ENCODE measurements at places on chromosomes 1 and 21. TPM values are rescaled to one million over a fixed set of nuclear protein-coding genes. Genes with fewer than 3 reads are reported as not detected.
A peak's percentile ranks its signal among the peaks of the same experiment; 100 is the strongest.

DNA sequence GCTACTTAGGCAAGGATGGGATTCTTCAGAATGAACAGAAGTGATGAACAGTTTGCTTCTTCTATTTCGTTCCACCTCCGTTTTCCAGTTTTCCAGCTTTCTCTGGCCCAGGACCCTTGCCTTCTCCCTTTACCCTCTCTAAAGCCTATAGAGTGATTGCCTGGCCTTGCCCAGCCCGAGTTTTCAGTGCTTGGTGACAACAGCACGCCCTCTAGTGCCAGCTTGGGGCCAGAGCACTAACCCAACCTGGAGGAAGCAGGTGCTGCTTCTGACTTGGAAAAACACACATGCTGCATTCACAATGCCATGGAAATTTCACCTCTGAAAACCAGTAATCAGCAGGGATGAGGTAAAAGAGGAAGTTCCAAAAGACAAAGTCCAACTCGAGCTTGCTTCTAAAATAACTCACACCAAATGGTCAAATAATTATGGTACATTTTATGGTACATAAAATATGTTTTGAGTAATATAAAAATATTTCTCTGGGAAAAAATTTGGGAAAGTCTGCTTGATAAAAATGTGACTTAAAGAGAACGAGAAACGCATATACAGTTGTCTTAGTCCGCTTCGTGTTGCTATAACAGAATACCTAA is 26.1 kb downstream of the UBE2T start:
- peak; percentile 66 for DNase-seq

The PADI2 gene
- total RNA-seq, result not detected

GRCh38 chr1:57378534-57378933 is 45.3 kb downstream of the DAB1 start:
- no peak for DNase-seq

The BACE2 gene
- total RNA-seq, result 18.1 TPM

The IFI16 gene
- 60.3 TPM for total RNA-seq

The PBX1 gene
- total RNA-seq, result 17.9 TPM

The SPATA21 gene
- not detected for total RNA-seq

GRCh38 chr1:113792986-113793385 is 19.3 kb downstream of the RSBN1 start:
- DNase-seq, result peak; percentile 70

- peak; percentile 1 for DNase-seq
Measured at GRCh38 chr1:82399093-82399492, 598.4 kb downstream of the ADGRL2 start.

The CITED4 gene
- total RNA-seq, result 0.28 TPM

- DNase-seq, result peak; percentile 33
Measured at GRCh38 chr1:161439280-161440232, 65.7 kb upstream of the FCGR2A start.

The DIPK1A gene
- total RNA-seq, result 7.5 TPM

DNA sequence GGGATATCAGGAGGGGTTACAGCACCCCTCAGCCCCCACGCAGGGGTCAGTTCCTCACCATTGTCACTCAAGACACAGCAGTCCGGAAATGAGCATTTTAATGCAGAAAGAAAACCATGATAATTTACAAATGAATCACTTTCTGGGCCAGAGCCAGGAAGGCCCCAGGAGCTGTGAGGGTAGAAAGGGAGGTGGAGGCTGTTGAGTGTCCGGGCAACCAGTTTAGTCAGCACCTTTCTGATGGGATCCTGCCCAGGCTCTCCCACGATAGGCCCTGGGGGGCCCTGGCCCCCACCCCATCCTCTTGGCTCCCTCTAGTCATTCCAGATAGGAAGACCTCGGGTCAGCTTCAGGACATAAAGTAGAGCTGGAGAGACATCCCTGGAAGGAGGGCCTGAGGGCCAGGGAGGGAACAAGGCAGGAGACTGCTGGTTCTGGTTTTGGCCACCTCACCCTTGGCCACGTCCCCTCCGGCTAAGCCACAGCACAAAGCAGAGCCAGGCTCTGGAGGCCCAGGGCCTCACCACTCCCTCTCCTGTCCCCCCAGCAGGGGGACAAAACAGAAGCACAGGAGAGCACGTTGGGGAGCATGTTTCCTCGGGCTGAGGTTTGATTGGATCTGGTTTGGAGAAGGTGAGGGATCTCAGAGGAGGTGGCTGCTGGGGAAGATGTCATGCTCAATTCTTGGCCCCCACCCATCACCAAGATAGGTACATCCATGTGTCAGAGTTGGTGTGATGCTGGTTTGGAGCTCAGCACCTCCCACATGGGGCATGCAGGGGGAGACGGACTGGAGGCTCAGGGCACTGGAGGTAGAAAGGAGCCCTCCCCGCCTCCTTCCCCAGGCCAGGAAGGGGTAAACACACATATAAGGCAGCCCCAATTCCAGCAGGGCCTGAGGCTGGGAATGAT is 20.6 kb downstream of the ETNK2 start:
- peak; percentile 89 for DNase-seq

- DNase-seq, result no peak
Measured at GRCh38 chr1:104706631-104707147, 957.0 kb downstream of the AMY1C start.

DNA sequence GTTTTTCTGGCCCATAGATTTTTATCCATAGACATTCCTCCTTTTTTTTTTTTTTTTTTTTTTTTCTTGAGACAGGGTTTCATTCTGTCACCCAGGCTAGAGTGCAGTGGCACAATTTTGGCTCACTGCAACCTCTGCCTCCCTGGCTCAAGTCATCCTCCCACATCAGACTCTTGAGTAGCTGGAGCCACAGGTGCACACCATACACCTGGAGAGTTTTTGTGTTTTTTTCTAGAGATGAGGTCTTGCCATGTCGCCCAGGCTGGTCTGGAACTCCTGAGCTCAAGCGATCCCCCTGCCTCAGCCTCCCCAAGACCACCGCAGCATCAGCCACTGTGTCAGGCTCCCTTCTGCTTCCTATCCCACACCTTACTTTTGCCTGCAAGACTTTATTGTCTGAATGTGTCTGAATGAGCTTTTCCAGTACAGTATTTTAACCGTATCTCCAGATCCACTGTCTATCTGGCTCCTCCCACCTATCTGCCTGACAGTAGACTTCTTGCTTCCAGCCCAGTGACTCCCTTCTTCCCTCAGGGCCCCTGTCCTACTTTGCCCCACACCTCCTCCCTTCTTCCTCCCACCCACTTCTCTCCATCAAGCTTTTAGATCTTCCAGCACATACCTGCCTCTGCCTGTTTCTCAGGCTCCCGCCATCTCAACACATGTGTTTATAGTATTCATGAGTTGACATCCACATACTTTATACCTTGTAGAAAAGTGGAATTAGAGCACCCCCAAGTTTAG is 6.1 kb downstream of the C1orf21 start:
- DNase-seq, result no peak

GRCh38 chr1:240149484-240150094 is 57.9 kb downstream of the FMN2 start:
- DNase-seq, result peak; percentile 52

The VWA5B1 gene
- not detected for total RNA-seq

The SPOCD1 gene
- 42.2 TPM for total RNA-seq

- no peak for DNase-seq
Measured at GRCh38 chr1:48228156-48228555, 5.6 kb downstream of the SLC5A9 start.

DNA sequence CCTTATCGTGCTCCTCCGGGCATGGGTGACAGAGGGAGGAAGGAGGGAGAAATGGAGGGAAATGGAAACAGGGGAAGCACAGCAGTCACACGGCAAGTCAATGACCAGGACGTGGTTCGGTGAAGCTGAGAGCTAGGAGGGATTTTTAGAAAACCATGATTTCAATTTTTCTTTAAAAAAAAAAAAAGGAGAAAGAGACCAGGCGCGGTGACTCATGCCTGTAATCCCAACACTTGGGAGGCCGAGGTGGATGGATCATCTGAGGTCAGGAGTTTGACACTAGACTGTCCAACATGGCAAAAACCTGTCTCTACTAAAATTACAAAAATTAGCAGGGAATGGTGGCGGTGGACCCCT is 776 bp upstream of the TNFRSF9 start:
- peak; percentile 46 for DNase-seq

- no peak for DNase-seq
Measured at GRCh38 chr1:234069760-234070159, 165.3 kb downstream of the SLC35F3 start.

The CA6 gene
- total RNA-seq, result not detected

The LRRN2 gene
- not detected for total RNA-seq

DNA sequence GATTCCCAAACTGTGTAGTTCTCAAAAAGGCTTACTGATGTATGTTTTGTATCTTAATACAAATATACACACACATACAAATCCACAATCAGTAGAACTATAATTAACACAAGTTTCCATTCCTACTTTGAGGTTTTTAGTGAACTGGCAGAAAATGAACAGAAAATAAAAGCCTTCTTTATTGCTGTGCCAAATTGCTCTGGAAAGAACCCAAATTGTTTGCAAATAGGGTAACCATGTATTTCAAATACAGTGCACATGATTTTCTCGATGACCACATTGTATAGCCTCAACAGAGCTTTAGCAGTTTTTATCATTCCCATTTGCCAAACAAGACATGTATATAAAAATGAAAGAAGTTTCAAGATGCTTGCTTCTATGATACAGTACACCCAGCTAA is 173.3 kb downstream of the COL24A1 start:
- no peak for DNase-seq

The C1orf56 gene
- total RNA-seq, result 0.54 TPM

DNA sequence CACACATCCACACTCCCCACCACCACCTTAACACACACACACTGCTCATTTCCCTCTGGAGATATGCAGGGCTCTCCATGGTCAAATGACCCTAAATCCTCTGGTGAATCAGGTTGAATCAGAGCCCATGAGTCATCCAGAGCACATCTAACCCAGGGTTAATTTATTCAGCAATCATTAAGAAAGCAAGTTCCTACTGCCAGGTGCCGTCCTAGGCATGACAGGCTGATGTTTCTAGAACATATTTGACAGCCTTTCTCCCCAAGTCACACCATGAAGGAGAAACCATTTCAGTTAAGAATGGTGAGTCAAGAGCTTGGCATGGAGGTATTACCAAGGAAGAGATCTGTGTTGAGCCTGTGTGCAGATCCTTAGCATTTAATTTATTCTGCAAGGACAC is 194.3 kb upstream of the CAMK1G start:
- DNase-seq, result peak; percentile 94

- no peak for DNase-seq
Measured at GRCh38 chr1:208113011-208113410, 131.2 kb downstream of the PLXNA2 start.

- DNase-seq, result no peak
Measured at GRCh38 chr1:202075389-202075788, 47.3 kb upstream of the GPR37L1 start.

GRCh38 chr1:94071976-94072375 is 49.0 kb downstream of the ABCA4 start:
- no peak for DNase-seq

DNA sequence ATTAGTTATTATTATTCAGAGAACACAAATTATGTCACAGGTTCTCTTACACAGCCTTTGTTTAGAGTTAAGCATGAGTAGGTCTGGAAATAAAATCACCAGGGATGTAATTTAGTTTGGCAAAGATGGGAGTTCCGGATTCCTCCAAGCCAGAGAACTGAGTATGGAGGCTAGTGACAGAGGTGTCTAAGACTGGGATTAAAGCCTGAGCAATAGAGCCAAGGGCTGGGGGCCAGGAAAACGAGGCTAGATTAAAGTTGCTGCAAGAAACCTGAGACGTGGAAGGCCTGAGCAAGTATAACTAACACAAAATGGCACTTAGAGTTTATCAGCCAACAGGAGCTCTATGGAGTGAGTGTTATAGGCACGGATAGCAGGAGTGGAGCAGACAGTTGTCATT is 381.6 kb downstream of the SRGAP2C start:
- DNase-seq, result no peak

DNA sequence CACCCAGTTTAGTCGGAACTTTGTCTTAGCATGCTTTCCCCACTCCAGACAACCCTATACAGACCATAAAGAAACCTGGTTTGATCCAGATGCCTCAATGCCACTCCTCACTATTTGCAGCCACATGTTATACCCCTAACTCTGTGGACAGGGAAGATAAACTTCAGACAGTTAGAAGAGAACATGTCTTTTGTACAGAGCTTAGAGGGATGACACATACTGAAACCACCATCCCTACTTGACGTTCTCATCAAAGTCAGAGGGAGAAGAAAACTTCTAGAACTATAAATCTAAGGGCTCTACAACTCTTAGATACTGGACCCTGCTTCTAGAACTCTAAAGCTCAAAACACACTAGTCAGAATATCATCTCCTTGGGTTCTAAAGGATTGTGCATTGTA is 3.7 kb downstream of the SYT6 start:
- no peak for DNase-seq

DNA sequence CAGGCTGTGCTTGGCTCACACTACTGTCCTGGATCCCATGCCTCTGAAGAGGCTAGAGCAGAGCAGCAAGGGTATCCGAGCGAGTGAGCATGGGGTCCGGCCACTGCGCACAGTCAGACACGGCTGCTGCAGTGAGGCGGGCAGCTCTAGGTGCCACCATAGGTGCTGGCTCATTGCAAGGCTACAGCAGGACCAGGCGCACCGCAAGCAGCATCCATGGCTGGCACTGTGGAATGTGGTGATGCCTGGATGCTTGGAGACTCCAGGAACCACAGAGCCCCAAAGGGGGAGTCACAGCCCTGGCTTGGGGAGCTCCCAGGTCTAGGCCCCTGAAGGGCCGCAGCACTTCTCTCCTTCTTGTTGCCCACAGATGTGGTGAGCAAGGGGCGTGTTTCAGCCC is 47.2 kb downstream of the ATP6V1G3 start:
- no peak for DNase-seq

GRCh38 chr1:87111659-87112371 is 197.4 kb downstream of the HS2ST1 start:
- no peak for DNase-seq

The CNIH3 gene
- 2.0 TPM for total RNA-seq

The NBPF11 gene
- 2.8 TPM for total RNA-seq

GRCh38 chr1:232617237-232617636 is 12.7 kb downstream of the SIPA1L2 start:
- no peak for DNase-seq

The RNU1-1 gene
- under 0.01 TPM for total RNA-seq

The RGS2 gene
- 25.0 TPM for total RNA-seq

DNA sequence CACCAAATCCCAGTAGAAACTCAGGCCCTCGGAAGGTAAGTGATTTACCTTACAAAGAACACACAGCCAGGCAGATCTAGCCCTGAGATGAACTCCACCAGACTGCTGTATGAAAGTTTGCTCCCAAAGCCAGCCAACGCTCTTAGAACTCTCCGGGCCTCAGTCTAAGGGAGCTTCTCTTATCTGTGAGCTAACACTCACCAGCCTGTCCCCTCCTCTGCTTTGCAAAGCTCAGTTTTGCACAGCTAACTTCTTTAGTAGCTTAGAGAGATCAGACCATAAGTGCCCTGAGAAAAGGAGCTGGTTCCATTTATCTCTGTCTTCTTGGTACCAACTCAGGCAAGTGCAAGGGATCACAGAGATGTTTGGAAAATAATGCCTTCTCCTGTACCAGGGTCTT is 195.8 kb upstream of the JUN start:
- DNase-seq, result no peak

The SFN gene
- total RNA-seq, result 0.18 TPM

The EPRS1 gene
- 206 TPM for total RNA-seq

The WNT3A gene
- not detected for total RNA-seq
